ENCODE measurements at places on chromosomes 6 and 20. TPM values are rescaled to one million over a fixed set of nuclear protein-coding genes. Genes with fewer than 3 reads are reported as not detected.

Gene CTCFL
- 0.10 TPM for total RNA-seq

Gene PPP1R14C
- 18.3 TPM for total RNA-seq

Gene CDH22
- 0.89 TPM for total RNA-seq

Gene RCAN2
- 1.9 TPM for total RNA-seq

Gene PABPC1L
- 18.3 TPM for total RNA-seq

Gene GRIK2
- total RNA-seq, result 3.7 TPM

Gene CDK5RAP1
- total RNA-seq, result 14.0 TPM

Gene TMC2
- total RNA-seq, result 0.10 TPM

Gene CRISP2
- total RNA-seq, result not detected

Gene SLC44A4
- 0.10 TPM for total RNA-seq

Gene ITPA
- 25.4 TPM for total RNA-seq

Gene MPIG6B
- 0.59 TPM for total RNA-seq

Gene KHDC1
- total RNA-seq, result 1.2 TPM

Gene PGC
- total RNA-seq, result not detected

Gene TFAP2B
- 2.8 TPM for total RNA-seq

Gene BPIFA2
- total RNA-seq, result not detected
